ENCODE measurements at places on chromosomes 1 and 21.

DNA sequence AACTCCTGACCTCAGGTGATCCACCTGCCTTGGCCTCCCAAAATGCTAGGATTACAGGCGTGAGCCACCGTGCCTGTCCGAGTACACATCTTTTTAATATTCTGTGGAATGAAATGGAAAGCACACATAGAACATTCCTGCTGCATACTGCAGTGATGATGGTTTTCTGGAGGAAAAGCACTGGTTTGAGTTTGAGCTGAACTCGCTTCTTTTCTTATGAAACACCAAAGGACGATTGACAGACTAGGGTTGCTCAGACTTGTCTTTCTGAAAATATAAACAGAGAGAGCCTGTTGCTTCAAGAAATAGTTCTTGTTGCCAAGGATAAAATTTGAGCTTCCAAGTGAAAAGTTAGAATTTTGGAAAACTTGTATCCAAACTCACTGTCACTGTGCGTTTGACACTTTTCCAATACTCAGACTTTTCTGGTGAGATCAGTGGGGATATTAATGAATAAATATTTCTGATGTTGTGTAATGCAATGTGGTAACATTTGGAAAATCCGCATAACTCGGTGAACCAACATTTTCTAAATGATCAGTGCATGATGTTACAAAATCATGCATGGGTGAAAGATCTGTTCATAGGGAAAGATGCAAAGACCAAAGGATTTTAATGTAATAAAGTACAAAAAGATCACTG, 15.0 kb upstream of the ERMAP start:
- DNase-seq, result no peak

DNA sequence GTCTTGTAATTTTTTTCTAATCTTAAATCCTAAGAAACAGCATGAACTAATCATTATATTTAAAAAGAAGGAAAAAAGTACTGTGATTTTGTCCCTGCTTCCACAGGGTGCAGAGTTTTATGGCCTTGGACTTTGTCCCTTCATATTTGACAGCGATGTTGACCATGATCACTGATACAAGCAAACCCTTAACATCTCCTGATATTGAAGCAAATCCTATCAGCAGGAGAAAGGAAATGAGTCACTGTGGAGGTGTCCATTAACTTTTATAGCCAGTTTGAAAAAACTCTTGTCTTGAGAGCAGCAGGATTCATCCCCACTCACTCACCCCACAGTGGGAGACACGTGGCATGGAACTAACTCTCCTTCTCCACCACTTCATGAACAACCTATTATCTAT, 5.1 kb upstream of the REG4 start:
- no peak for DNase-seq

- DNase-seq, result peak; percentile 80
These were observed 27.0 kb upstream of the PRSS38 start for GRCh38 chr1:227788271-227789083.

DNA sequence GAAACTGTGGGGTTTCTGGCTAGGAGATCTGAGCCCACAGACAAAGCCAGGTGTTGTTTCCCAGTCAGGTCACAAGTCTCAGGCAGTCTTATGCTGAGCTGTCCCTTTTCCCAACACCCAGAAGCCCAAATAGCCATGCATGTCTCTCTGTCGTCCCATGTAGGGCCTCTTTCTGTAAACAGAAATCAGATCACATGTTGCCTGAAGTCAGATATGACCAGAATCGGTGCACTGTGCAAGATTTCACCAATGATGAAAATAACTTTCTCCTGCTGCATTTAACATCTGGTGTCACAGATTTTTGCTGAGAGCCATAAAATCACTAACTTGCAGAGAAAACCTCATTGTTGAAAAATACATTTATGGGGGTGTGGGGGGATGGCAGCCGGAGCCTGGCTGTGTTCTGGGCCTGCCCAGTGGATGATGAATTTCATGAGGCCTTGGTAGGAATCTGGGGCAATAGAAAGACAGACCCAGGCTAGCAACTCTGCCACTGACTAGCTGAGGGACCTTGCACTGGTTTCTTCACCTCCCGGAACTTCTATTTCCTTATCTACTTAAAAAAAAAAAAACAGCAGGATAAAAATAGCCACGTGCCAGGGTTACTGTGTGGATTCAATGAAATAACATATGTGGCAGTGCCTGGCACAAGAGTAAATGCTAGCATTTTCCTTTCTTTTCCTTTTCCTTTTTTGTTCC, 158.8 kb upstream of the NFIA start:
- no peak for DNase-seq

DNA sequence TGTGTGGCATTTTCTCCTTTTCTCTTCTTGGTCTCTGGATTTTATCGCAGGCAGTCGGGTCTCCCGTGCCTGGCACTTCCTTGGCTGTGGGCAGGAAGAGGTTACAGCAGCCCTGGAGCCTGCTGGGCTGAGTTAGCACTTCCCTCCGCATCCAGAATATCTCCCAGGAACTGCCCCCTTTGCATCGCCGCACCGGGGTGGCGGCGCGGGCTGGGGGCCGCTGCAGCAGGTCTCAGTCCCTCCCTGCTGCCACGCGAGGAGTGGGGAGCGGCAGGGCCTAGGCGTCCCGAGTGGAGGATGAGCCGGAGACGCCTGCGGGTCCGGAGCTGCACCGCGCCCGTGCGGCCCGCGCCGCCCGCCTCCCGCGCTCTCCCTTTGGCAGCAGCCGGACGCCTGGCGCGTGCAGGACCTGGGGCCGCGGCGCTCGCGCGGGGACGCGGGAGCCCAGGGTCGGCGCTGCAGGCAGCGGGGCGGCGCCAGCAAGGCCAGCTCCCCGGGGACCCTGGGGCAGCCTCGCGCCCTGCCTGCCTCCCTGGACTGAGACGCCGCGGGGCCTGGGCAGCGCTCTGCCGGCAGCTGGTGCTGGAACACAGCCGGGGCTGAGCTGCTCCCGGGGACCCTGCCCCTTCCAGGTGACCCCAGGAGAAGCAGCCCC, 192.8 kb downstream of the PRDM2 start:
- DNase-seq, result peak; percentile 73

GRCh38 chr21:34221331-34222030, 142.3 kb upstream of the KCNE2 start:
- DNase-seq, result no peak

GRCh38 chr1:1306070-1306660, 1.6 kb downstream of the ACAP3 start:
- peak; percentile 30 for DNase-seq

GRCh38 chr21:45278156-45278911, 9.4 kb downstream of the POFUT2 start:
- no peak for DNase-seq

- DNase-seq, result peak; percentile 26
These were observed 1.7 kb downstream of the ANKRD65 start for GRCh38 chr1:1419363-1419812.

- DNase-seq, result peak; percentile 70
These were observed 64.0 kb upstream of the HMCN1 start for GRCh38 chr1:185670187-185670627.

DNA sequence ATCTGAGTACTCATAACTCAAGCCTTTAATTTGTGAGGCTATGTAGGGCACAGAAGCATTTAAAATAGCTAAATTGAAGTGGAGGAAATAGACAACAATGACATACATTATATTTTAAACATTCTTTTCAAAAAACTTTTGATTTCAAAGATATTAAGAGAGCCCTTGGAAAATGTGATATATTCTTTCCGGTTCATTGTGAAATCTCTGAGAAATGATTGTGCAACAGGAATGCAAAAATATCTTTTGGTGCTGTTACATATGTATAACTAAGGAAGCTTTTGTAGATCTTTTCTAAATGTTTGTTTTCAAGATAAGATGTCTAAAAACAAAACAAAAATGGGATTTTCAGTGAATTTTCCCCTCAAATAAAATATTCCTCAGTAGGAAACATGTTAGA, 185.2 kb downstream of the LEPR start:
- DNase-seq, result no peak

- DNase-seq, result no peak
These were observed 47.4 kb downstream of the GRIK1 start for GRCh38 chr21:29892379-29892778.

DNA sequence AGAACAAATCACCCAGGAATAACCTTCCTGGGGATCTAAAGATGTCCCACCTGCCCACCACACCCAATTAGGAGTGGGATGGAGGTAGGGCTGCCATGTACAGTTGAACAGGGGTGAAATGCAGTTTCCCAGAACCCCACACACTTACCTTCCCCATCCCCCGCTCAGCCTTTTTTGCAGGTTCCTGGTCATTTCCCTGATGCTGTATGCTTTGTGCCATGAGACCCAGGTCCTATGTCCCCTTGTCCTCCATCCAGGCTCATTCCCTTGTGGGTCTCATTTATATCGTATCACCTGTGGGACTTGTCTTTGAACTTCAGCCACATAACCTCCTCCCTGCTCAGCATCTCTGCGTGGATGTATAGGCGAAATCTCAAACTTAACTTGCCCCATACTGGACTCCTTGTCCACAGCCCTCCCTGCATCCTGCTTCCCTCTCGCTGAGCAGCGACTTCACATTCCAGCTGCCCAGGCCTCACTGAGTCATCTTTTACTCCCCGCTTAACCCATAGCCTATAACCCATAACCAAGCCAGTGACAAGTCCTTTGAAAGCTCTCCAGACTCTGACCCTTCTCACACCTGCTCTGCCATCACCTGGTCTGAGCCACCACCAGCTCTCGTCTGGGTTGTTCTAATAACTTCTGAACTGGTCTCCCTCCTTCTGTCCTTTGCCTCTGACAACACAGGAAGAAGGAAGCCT, 4.7 kb downstream of the LDLRAD2 start:
- DNase-seq, result no peak

DNA sequence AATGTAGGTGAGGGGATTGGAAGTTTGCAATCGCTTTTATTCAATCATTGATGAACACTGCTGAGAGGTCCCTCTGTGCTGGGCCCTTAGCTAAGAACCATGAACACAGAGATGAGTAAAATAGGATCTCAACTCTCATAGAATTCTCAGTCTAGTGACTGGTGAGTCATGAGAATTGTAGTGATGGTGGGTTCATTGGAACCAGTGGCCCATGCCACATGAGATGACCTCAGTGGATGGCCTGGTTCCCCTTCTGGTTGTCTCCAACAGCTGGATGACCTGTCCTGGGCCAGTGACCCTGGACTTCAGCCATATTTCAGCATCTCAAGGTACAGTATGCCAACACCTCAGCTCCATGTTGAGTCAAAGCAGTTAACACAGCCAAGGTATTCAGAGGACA, 21.3 kb upstream of the S100A10 start:
- no peak for DNase-seq

- DNase-seq, result no peak
These were observed 33.6 kb downstream of the PRDM16 start for GRCh38 chr1:3102641-3103040.

- no peak for DNase-seq
These were observed 2.3 kb upstream of the TCP10L start for GRCh38 chr21:32587651-32588050.

DNA sequence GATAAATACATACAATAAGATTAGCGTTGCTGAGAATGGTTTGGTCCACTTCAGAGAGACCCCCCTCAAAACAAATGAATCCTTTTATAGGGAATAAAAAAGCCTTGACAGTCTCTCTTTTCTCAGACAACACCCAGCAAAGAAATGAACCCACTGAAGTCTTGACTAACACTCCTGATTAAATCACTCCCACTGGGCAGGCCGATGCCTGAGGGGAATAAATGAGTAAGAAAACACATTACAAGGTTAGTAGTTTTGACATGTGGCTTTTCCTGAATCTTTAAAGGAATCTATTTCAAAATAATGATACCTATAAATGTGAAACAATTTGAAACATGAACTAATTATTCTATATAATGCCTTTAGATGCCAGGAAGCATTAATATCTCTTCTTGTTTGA, 146.9 kb upstream of the POGK start:
- DNase-seq, result no peak

DNA sequence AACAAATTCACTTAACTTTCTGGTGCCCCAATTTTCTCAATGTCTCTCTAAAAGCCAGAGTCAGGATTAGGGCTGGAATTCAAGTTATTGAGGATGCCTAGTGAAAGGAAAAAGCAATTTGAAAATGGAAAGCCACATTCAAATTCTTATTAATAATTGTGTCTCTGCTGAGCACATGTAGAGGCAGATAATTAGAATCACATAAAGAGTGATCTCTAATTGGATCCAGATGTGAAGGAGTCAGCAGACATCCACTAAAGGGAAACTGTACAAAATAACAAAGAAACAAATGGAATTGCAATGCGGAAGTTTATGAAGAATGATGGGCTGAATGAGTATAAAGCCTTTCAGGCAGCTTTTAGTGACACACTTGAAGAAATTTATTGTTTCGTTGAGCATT, 482.6 kb downstream of the TTLL7 start:
- DNase-seq, result peak; percentile 63

DNA sequence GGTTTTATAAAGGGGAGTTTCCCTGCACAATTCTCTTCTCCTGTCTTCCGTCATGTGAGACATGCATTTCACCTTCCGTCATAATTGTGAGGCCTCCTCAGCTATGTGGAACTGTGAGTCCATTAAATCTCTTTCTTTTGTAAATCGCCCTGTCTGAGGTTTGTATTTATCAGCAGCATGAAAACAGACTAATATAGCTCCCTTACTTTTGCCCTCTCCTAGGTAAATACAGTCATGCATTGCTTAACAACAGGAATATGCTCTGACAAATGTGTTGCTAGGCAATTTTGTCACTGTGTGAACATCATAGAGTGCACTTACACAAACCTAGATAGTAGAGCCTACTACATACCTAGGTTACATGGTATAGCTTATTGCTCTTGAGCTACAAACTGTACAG, 616.8 kb downstream of the RWDD3 start:
- no peak for DNase-seq

- DNase-seq, result no peak
These were observed 75.3 kb upstream of the LYST start for GRCh38 chr1:235941876-235942624.

Measured in eye (tissue), 1 donor.